ENCODE measurements at places on chromosomes 2 and 18. TPM values are rescaled to one million over a fixed set of nuclear protein-coding genes. Genes with fewer than 3 reads are reported as not detected.

- no peak for DNase-seq
Measured at GRCh38 chr2:37284381-37284780, 40.3 kb downstream of the PRKD3 start.

- DNase-seq, result no peak
Measured at GRCh38 chr2:55604027-55604565, 13.3 kb downstream of the PPP4R3B start.

Gene FEV
- polyA plus RNA-seq, result not detected

GRCh38 chr18:42914476-42914875, 201.0 kb downstream of the RIT2 start:
- no peak for DNase-seq

- DNase-seq, result no peak
Measured at GRCh38 chr2:41204315-41204714, 752.4 kb upstream of the SLC8A1 start.

DNA sequence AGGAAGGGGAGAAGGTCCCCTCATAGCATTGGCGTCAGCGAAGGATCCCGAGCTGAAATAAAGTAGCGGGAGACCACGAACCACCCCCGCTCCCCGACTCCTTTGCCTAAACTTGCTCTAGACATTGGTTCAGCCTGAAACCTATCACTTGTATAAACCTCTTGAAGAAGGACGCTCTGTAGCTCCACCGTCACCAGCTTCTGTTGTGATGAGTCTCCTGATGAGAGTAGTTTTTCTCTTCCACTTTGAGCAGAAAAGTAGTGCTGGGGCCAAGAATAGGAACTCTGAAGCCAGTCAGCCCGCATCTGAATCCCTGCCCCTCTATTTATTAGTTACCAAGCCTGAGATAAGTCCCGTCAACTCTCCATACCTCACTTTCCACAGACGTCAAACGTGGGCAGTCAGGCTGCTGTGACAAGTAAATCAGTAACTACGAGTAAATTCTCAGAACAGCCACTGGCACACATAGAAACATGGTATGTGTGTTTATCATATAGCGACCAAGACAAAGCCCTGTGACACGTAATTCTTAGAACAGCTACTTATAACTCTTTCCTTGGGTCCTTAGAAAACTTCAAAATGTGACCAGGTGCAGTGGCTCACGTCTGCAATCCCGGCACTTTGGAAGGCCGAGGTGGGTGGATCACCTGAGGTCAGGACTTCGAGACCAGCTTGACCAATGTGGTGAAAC, 61.7 kb downstream of the CD226 start:
- no peak for DNase-seq

Gene ADGRF3
- polyA plus RNA-seq, result 2.5 TPM

Gene NPAS2
- polyA plus RNA-seq, result 16.8 TPM

DNA sequence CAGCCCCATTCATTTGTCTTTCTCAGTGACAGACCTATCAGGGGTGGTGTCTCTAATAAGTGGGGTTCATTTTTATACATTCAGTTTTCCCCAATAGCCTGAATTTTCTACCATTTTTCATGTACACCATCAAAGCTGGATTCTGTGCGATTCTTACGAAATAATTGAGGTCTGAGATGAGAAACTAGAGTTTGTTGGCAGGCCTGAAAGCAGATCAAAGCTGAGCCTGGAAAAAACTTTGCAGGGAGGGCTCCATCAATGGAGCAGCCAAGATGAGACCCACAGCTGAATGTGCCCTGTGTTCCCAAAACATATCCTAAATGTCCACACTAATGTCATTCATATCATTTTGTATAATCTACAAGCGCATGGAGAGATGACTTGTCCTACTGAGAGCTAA, 4.5 kb upstream of the TMEM200C start:
- no peak for DNase-seq

DNA sequence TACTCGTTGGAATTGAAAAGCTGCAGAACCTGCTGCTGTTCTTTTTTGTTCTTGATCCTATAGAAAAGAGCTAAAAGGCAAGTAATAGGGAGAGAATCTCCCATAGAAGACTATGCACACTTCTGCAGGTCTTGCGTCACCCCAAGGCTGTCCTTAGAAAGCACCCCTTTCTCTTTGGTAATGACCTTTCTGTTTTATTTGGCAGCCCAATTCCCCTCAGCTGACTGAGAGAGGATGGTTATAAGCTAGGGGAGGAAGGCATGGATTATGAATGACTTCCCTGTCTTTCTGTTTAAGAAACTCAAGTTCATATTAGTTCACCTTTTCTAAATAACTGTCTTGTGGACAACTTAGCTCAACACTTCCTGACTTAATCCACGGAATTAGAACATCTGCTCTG, 122.9 kb downstream of the TXNL1 start:
- no peak for DNase-seq

DNA sequence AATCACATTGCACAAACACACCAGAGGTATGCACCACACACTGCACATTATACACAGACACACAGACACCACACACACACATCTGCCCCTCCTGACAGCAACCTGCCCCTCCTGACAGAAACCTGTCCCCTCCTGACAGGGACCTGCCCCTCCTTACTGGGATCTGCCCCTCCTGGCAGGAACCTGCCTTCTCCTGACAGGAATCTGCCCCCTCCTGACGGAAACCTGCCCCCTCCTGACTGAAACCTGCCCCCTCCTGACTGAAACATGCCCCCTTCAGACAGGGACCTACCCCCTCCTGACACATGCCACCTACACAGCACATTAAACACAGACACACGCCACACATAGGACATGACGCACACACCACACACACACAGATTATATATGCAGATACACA, 88.9 kb downstream of the PXDN start:
- no peak for DNase-seq

Gene CROCC2
- 0.10 TPM for polyA plus RNA-seq

Gene TMEM163
- polyA plus RNA-seq, result 1.6 TPM

DNA sequence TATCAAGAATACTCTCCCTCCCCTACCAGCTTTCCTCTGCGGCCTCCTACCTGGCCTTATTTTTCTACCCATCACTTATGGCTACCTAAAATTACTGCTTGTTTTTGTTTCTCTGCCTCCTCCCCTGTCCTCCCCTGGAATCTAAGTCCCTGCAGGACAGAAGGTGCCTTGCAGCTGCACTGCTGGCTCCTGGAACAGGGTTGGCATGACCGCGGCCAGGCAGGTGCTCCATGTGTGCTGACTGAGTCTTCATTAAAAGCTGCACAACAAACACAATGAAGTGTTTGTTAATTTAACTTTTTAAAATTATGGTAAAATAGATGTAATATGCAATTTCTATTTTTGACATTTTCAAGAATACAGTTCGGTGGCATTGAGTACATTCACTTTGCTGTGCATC, 171.9 kb upstream of the FHL2 start:
- no peak for DNase-seq

DNA sequence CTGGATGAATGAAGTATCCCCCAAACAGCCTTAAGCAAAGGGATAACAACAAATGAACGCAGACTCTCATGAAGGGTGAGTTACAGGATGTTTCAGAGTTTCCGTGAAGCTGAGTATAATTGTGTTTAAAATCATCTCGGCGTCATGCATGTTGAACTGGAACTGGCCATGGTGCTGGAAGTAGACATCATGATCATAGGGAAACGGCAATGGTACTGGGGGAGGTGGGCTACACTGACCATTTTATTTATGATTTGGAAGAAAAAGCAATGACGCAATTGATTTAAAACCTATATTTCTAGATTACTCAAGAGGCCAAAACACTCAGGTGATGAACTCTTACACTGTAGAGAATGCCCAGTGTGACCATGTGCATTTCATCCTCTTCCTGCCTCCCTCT, 387.9 kb upstream of the MYT1L start:
- peak; percentile 46 for DNase-seq

DNA sequence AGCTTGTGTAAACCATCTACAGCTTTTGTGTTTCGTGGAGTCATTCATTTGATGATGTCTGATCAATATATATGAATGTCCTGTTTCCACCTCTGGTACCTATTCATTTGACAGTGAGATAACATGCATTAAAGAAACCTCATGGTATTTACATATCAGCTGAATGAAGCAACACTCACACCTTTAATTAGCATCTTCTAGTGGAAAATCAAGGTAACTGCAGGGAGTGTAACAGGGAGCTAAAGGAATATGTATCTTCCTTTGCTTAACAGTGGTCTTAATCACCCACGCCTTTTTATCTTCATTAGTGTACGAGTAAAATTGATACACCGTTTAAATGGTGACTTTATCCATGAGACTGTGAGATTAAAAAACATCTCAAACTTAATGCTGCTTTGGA, 15.6 kb downstream of the SLC39A10 start:
- no peak for DNase-seq

GRCh38 chr18:31626409-31626808, 34.7 kb downstream of the TTR start:
- no peak for DNase-seq

Gene VWA3B
- polyA plus RNA-seq, result 0.80 TPM

DNA sequence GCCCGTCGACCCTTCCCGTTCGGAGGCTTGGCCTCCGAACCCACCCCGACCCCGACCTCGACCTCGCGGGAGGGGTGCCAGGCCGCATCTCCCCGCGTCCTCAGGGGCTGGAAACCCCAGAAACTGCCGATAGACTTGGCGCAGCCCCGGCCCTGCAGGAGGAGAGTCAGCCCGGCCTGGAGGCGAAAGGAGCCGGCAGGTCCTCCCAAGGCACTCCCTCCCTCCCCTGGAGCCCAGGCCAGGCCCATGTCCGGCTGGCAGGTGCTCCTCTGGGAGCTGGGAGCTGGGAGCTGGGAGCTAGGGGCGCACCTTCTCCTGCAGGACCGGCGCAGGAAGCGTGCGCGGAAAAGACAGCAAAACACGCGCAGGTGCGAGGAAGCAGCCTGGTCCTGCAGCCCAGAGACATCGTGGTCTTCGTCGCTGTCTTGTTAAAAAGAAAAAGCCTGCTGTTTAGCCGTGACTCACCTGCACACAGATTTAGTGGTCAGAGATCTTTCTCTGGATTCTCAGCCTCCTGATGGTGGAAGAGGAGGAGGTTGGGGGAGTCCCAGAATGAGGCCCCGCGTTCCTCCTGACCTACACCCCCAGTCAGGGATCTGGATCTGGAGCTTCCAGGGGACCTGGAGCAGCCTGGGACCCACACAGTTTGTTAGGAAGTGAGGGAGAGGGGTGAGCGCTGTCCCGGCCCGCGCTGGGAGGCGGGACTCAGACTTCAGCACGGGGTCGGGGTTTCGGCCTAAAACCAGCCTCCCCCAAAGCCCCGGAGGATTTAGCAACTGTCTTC, 660 bp upstream of the MBP start:
- no peak for DNase-seq

DNA sequence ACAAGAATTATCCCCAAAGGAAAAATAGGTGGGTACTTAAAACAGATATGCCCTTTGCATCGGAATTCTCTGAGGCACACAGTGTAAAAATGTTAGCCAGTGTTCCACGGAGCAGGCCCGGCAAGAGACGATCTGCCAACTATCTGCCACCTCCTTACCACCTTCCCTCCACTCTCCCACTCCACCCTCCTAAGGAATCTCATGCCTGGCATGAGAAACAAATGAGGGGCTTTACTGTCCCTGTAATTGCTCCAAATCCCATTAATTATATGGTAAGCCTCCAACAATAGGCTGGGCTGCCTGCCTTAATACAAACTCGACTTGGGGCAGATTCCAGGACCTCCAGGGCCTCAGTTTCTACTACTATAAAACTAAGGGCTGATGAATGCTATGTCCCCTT, 102.3 kb downstream of the ZBTB7C start:
- no peak for DNase-seq

Gene HAAO
- polyA plus RNA-seq, result 38.9 TPM

All from left kidney (tissue), 8 donors.